ENCODE measurements at places on chromosomes 5 and 9. TPM values are rescaled to one million over a fixed set of nuclear protein-coding genes. Genes with fewer than 3 reads are reported as not detected.

The HNRNPH1 gene
- total RNA-seq, result 221 TPM

The CDH9 gene
- total RNA-seq, result not detected

The ZNF354C gene
- total RNA-seq, result 3.0 TPM

The ADAMTS2 gene
- 25.5 TPM for total RNA-seq

The LARP1 gene
- total RNA-seq, result 85.2 TPM

The ZCCHC9 gene
- total RNA-seq, result 20.7 TPM

The CDH18 gene
- total RNA-seq, result 0.26 TPM

The CKMT2 gene
- 1.7 TPM for total RNA-seq
